ENCODE measurements at places on chromosomes 16 and 17. TPM values are rescaled to one million over a fixed set of nuclear protein-coding genes. Genes with fewer than 3 reads are reported as not detected.

DNA sequence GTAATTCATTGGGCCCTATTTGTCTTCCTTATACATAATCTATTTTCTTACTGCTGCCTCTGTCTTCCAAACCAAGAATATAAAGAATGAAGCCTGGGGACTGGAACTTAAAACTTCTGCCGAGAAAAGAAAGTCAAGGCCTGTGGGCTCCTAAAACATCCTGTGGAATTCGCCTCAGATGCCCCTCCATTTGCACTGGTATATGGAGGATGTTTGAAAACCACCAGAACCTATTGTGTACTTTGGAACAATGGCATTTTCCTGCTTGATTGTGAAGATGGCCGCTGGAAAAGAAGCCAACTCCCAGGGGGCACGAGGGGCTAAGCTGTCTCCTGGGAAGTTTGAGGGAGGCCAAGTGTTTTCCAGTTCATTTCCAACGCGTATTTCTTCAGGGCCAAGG, 122.4 kb downstream of the WWOX start:
- no peak for DNase-seq
- no peaks in the 10 kb centered on the region for H3K4me1 ChIP-seq
- no peaks in the 10 kb centered on the region for H3K36me3 ChIP-seq

RAP1GAP2 gene
- total RNA-seq, result 0.93 TPM

DNA sequence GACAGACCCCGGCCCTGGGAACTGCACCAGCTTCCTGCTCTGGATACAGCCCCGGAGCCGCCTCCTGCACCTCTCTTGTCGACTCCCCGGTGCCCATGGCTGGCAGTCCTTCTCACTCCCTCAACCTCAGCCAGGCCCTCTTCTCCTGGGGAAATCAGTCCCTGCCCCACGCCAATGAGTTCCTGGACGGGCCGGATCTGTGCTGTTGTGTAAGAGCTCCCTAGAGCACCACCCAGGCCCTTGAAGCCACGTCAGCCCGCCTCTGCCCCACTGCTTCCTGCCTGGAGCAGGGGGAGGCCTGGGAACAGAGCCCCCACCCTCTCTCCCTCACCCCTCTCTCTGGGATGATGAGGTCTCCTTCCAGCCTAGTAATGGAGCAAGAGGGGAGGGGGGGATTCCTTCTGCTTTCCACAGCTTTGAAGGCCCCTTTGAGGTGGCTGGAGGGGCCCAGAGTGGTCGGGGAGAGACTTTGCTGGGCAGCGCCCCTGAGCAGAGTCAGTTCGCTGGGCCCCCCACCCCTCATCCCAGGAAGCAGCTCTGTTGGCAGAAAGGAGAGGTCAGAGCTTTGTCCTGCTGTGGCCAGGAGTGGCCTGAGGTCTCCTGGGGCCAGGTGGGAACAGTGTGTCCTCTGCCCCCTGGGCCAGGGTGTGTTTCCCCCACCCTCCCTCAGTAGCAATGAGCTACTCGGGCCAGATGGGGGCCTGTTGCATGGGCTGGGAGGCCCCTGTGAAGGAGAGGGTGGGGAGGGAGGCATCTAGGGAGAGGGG, 3.8 kb downstream of the PRR29 start:
- peaks cover 17% of the 10 kb centered on the region for H3K4me1 ChIP-seq
- peak overlapping the region; percentile 41 for H3K27ac ChIP-seq
- H3K36me3 ChIP-seq, result no peaks in the 10 kb centered on the region
- H3K27me3 ChIP-seq, result no peaks in the 10 kb centered on the region
- H3K4me3 ChIP-seq, result no peak overlapping the region

GRCh38 chr17:78278139-78278741, 46.8 kb downstream of the TMEM235 start:
- H3K27me3 ChIP-seq, result no peaks in the 10 kb centered on the region
- DNase-seq, result peak; percentile 41
- no peaks in the 10 kb centered on the region for H3K36me3 ChIP-seq
- peak overlapping the region; percentile 74 for H3K27ac ChIP-seq

ABAT gene
- total RNA-seq, result 1.7 TPM

DNA sequence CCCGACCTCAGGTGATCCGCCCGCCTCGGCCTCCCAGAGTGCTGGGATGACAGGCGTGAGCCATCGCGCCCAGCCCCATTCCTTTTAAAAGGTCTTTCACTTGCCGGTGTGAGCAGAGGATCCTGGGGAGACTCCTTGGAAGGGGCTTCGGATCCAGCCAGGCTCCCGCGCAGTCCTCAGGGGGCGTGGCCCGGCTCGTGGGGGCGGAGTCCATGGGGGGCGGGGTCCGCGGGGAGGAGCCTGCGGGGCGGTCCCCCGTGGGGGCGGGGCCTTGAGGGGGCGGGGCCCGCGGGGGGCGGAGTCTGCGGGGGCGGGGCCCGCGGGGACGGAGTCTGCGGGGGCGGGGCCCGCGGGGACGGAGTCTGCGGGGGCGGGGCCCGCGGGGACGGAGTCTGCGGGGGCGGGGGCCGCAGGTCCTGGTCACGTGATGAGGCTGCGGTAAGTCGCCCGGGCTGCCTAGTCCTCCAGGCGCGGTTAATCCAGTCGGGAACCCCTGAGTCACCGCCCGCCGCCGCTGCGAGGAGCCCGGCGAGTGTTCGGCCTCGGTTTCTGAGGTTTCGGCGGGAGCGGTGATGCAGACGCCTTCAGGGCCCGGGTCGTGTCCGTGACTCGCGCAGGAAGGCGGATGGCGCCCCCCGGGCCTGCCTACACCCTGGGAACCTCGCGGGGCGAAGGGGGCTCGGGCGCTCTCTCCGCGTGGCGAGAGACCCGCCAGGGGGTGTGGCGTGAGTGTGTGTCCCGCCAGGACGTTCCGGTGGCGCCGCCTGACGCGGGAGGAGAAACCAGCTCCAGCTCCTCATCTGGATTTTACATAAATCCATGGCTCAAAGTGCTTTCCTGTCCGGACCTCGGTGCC, 23.6 kb upstream of the ABR start:
- H3K4me3 ChIP-seq, result peak overlapping the region; percentile 66
- no peaks in the 10 kb centered on the region for H3K36me3 ChIP-seq
- H3K27me3 ChIP-seq, result peaks cover 12% of the 10 kb centered on the region
- no peaks in the 10 kb centered on the region for H3K4me1 ChIP-seq
- H3K27ac ChIP-seq, result peak overlapping the region; percentile 67
- DNase-seq, result peak; percentile 81

- no peak overlapping the region for H3K4me3 ChIP-seq
- no peak overlapping the region for H3K27ac ChIP-seq
- H3K36me3 ChIP-seq, result peaks cover 31% of the 10 kb centered on the region
- no peak for DNase-seq
- peaks cover 13% of the 10 kb centered on the region for H3K4me1 ChIP-seq
Measured at GRCh38 chr16:3650631-3651265, 3.7 kb upstream of the DNASE1 start.

BICDL2 gene
- total RNA-seq, result not detected

GRCh38 chr17:2804912-2805311, 8.7 kb downstream of the RAP1GAP2 start:
- no peak overlapping the region for H3K4me3 ChIP-seq
- DNase-seq, result no peak
- H3K27ac ChIP-seq, result no peak overlapping the region
- no peaks in the 10 kb centered on the region for H3K27me3 ChIP-seq
- H3K36me3 ChIP-seq, result no peaks in the 10 kb centered on the region
- no peaks in the 10 kb centered on the region for H3K4me1 ChIP-seq

- no peak overlapping the region for H3K27ac ChIP-seq
- no peak overlapping the region for H3K4me3 ChIP-seq
- no peak for DNase-seq
- no peaks in the 10 kb centered on the region for H3K36me3 ChIP-seq
- H3K27me3 ChIP-seq, result peaks cover 2% of the 10 kb centered on the region
- H3K4me1 ChIP-seq, result no peaks in the 10 kb centered on the region
Measured at GRCh38 chr17:74542727-74543383, 3.1 kb downstream of the CD300C start.

MT1G gene
- 1.7 TPM for total RNA-seq

DNA sequence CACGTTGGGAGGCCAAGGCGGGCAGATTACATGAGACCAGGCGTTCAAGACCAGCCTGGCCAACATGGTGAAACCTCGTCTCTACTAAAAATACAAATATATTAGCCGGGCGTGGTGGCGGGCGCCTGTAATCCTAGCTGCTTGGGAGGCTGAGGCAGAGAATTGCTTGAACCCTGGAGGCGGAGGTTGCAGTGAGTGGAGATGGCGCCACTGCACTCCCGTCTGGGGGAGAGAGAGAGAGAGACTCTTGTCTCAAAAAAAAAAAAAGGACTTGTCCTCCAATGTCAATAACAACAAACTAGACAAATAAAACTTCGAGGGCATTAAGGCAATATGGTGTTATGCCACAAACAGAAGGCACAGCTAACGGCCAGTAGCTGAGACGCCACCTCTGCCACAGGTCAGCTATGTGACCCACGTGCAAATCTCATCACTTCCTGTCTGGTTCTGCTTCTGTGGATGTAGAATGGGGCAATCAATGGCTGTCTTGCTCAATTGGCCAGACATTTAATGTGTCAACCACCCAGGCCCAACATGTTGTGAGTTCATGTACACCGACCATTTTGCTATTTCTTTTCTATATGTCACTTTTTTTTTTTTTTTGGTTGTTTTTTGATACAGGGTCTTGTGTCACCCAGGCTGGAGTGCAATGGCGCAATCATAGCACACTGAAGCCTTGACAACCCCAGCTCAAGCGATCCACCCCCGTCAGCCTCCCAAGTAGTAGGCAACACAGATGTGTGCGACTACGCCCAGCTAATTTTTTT, 834 bp upstream of the TXNDC11 start:
- peak overlapping the region; percentile 88 for H3K4me3 ChIP-seq
- H3K27me3 ChIP-seq, result no peaks in the 10 kb centered on the region
- peaks cover 29% of the 10 kb centered on the region for H3K4me1 ChIP-seq
- DNase-seq, result peak; percentile 65
- no peaks in the 10 kb centered on the region for H3K36me3 ChIP-seq
- H3K27ac ChIP-seq, result peak overlapping the region; percentile 99

DNA sequence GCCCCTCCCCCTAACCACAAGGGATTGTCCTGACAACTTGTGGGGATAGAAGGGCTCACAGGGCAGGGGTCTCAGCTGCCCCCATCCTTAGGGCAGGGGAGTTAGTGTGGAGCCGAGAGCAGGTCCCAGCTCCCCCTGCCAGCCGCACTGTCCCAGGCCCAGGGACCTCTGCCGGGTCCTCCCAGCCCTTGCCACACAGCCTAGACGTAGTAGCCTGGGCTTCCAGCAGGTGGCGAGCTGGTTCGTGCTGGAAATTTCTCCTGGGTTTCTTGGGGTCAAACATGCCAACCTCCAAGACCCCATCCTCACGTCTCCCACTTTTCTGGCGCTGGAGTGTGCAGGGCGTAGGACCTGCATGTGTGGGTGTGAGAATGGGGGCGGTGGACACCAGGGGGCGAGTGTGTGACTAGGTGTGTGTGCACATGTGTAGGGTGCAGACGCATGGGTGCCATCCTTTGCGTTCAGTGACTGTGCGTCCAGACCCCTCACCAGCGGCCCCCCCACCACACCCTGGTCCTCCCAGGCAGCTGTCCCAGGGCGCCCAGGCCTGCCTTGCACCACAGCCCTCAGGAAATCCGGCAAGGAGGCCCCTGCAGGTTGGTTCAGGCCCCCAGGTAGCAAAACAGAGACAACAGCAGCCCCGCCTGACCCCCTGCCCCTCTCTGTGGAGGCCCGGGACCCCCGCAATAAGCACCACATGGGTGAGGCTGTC, 29.5 kb downstream of the SBK1 start:
- H3K27ac ChIP-seq, result no peak overlapping the region
- H3K27me3 ChIP-seq, result no peaks in the 10 kb centered on the region
- H3K4me1 ChIP-seq, result no peaks in the 10 kb centered on the region
- H3K36me3 ChIP-seq, result no peaks in the 10 kb centered on the region
- DNase-seq, result no peak

GRCh38 chr16:87077750-87078127, 239.5 kb downstream of the C16orf95 start:
- no peak for DNase-seq
- H3K4me3 ChIP-seq, result no peak overlapping the region
- no peak overlapping the region for H3K27ac ChIP-seq
- no peaks in the 10 kb centered on the region for H3K36me3 ChIP-seq
- H3K4me1 ChIP-seq, result no peaks in the 10 kb centered on the region
- peaks cover 3% of the 10 kb centered on the region for H3K27me3 ChIP-seq

TOM1L1 gene
- total RNA-seq, result 4.5 TPM

- H3K27me3 ChIP-seq, result no peaks in the 10 kb centered on the region
- no peak overlapping the region for H3K27ac ChIP-seq
- no peak for DNase-seq
- H3K4me3 ChIP-seq, result no peak overlapping the region
- no peaks in the 10 kb centered on the region for H3K36me3 ChIP-seq
- no peaks in the 10 kb centered on the region for H3K4me1 ChIP-seq
Measured at GRCh38 chr16:84683691-84684591, 15.9 kb upstream of the USP10 start.

DNA sequence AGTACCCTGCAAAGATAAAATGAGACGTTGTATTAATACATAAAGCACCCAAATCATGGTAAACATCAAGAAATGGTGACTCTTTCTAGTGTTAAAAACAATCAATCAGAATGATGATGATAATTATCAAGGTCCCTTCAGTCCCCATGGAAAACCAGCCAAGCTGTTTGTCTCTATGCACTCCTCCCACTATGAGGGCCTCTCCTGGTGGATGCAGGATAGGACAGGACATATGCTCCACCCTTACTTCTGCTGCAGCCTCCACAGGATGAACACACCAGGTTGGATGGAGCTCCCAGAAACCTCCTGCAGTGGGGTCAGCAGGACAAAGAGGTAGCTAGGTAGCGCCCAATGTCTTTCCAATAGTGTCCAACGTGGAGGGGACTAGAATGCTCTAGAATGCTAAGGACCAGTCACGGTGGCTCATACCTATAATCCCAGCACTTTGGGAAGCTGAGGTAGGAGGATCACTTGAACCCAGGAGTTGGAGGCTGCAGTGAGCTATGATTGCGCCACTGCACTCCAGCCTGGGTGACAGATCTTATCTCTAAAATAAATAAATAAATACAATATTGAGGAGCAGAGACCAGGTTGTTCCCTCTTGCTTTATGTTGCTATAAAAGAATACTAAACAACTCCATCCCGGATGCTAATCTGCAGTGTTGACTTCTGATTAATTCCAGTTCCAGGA, 9.9 kb upstream of the KDM8 start:
- H3K27ac ChIP-seq, result no peak overlapping the region
- no peaks in the 10 kb centered on the region for H3K4me1 ChIP-seq
- no peak for DNase-seq
- H3K4me3 ChIP-seq, result no peak overlapping the region
- H3K36me3 ChIP-seq, result no peaks in the 10 kb centered on the region

TTLL6 gene
- total RNA-seq, result not detected

EFCAB5 gene
- not detected for total RNA-seq

DNA sequence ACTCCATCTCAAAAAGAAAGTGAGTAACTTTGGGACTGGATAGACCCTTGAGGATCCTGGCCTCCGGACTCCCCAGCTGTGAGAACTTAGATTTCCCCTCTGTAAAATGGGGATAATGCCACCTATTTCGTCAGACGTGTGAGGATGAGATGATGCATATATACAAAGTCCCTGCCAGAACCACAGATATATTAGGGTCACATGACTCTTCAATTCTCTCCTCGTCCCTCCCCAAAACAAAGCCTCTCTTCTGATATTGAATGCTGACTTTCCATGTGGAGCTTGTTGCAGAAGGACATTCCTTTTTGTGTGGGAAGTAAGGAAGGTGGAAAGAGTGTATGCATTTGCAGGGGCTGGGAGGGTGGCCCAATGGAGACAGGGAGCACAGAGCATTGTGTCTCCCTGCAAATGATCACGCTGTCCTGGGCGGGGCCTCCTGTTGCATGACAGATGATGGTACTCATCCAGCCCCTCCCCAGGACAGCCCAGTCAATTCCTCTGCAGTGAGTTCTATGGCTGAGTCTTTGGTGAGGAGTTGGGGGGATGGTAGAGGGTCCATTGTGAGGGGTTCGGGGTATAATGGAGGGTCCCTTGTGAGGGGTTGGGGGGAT, 35.1 kb upstream of the MGAT5B start:
- H3K27ac ChIP-seq, result no peak overlapping the region
- no peaks in the 10 kb centered on the region for H3K4me1 ChIP-seq
- no peak overlapping the region for H3K4me3 ChIP-seq
- no peaks in the 10 kb centered on the region for H3K27me3 ChIP-seq
- no peaks in the 10 kb centered on the region for H3K36me3 ChIP-seq
- no peak for DNase-seq

OR3A2 gene
- 0.40 TPM for total RNA-seq

Data from psoas muscle (tissue), 8 donors.